WERI-Rb-1 (cell line): ENCODE measurements at places on chromosomes 3 and 15.
A peak's percentile ranks its signal among the peaks of the same experiment; 100 is the strongest.

- DNase-seq, result no peak
Measured at GRCh38 chr3:8767667-8768363, 1.6 kb downstream of the OXTR start.

DNA sequence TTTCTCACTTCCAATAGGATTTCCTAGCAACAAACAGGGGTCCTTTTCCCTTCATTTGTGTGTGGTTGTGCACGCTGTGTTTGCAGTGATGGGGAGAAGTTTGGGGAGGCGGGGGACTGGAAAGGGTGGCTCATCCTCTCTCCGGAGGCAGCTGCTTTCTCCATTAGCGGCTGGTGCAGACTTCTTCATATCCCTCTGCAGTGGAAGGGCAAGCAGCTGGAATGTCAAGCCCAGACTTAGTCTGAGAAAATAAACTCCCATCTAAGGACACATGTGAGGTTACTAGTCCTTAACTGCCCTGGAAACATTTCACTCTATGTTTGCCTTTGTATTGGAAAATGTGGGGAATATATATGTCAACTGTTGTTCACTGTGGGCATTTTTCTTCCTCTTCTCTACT, 467.0 kb upstream of the RASGRP1 start:
- no peak for DNase-seq

GRCh38 chr3:194339356-194339755, 11.8 kb downstream of the CPN2 start:
- no peak for DNase-seq

DNA sequence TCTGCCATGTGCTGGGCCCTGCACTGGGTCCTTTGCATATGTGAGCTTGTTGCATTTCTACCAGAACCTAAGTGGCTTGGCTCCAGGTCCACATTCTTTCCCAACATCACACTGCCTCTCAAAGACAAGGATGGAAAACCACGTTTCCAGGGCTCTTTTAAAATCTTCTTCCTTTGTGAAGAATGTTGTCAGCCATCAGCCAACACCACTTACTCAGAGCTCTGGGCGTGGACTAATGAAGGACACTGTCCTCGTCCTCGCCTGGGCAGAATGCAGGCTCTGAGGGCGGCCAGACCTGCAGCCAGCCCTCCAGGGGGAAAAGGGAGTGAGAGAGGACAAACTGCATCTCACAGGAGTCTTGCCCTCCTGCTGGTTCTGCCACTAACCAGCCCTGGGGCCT, 49.7 kb downstream of the MAGEF1 start:
- DNase-seq, result no peak

GRCh38 chr3:127101411-127102187, 91.3 kb upstream of the PRR23E start:
- DNase-seq, result no peak

DNA sequence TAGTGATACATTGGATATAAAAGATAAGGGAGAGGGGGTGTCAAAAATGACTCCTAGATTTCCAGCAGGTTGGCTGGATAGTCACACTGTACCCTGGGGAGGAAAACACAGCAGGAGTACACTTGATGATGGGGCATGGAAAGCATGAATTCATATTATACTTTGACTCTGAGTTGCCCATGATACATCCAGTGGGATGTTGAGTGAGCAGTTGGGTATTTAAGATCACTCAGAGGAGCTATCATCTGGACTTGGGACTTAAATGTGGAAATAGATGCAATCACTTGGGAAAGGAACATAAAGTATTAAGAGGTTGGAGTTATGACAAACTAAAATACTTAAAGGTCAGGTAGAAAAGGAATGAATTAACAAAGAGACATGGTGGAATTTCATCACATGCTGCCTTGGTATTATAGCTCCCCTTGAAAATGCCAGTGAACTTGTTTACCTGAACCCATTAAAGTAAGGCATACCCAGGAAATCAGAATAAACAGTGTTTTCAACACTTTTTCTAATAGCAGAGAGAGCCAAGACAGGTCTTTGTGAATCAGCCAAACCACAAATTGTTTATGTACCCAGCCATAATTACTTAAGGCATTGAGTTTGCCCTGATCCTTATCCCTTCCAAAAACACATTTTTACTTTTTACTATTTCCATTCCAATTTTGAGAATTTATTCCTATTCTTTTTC, 49.9 kb upstream of the ABI3BP start:
- DNase-seq, result no peak

DNA sequence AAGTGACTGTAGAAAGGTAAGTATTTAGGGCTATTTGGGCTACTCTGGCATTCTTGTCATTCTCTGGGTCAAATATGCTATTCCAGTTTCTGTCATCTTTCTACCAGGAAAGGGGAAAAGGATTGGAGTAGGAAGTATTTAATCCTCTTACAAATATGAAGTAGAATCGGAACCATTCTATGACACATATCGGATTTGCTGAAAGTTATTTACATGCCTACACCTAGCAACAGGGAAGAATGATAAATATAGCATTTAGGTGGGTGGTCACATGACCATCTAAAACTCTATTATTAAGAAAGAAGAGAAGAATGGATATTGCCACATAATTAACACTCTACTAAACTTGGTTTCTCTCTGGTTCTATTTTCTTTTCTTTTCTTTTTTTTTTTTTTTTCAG, 1353.1 kb downstream of the ZPLD1 start:
- no peak for DNase-seq

DNA sequence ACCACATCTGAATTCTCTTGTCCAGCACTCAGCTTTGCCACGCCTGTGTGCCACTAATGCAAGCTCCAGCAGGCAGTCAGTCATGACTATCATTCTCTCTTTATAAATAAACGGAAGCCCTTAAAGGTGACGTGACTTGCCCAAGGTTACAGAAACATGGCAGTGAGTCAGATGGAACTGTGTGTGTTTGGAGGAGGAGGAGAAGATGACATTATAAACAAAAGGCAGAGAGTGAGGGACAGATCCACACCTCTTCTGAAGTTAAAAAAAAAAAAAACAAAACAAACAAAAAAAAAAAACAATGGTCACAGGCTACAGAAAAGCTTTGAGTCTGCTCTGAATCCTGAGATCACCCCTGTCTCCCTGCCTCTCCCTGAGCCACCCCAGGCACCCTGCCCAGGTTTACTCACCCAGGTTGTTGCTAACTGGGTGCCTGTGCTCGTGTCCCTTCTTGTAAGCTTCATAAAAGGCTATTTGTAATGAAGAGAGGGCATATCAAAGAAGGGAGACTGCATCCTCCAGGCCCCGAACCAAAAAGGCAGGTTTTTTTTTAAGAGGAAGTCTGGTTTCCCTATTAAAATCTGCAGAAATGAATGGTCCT, 119.7 kb upstream of the PHLDB2 start:
- no peak for DNase-seq

GRCh38 chr3:39148435-39149058, 4.8 kb downstream of the CSRNP1 start:
- peak; percentile 90 for DNase-seq

- no peak for DNase-seq
Measured at GRCh38 chr3:174531262-174531982, 327.7 kb upstream of the NAALADL2 start.

DNA sequence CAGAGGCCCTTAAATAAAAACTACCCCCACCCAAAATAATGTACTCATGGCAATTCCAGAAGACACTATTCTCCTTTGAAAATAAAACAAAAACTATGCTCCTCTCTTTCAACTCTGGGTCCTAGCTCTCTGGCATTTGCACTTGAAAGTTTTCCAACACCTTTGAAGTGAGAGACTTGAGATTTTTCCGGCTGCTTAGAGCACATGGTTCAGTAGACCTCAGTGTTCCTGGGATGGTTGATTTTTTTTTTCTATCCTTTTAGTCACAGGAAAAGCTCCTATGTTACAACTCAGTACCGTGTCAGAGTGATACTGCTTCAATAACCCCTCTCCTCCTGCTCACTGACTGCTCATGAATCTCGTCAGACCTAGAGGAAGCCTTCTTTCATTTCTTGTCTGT, 118.3 kb upstream of the TUSC7 start:
- DNase-seq, result no peak

DNA sequence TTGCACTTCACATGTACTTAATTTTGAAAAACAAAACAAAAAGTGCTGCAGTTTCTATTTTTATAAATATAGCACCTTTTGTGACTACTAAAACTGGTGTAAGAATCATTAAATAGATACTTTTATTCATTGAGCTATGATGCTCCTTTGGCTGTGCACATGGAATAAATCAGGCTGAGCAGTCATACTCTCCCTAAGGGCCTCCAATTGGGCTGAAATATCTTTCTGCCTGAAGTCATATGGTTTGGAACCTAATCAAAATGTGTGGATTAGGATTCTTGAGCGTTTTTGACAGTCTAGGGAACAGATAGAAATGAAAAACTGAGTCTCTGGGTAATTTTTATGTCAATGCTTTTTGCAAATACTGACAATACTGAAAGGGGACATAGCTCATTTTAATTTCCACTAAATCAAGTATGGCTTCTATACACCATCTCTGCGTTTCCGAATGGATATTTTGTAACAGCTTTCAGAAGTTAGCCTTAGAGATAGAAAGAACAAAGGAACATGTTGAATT, 392.2 kb upstream of the ROBO1 start:
- DNase-seq, result no peak

- DNase-seq, result no peak
Measured at GRCh38 chr3:126527006-126527405, 3.1 kb downstream of the CHST13 start.

DNA sequence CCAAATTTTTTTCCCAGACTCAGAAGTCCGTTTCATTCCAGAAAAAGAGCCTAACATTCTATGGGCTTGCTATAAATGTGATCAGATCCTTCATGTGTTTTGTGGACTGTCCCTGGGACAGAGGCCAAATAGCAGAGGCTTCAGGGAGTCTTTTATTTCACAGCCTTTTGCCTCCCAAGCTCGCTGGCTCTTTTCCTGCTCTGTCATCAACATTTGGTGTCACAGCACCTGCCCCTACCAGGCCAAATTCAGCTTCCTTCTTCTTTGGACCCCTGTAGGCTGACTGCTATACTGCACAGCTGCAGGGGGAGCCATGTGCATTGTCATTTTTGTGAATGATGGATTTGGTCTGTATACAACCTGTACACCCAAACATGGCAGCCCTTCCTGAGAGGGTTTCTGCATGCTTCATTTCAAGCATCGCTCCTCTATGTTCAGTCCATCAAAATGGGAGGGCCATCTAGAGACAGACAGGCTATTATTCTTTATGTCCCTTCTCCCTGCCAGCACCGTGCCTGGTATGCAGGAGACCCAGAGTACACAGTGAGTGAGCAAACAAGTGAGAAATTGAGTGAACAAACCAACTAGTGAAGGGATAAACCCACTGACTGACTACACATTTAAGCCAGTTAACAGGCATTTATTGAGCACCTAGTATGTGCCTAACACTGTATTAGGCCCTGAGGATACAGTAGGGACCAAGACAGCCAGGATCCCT, 17.9 kb upstream of the RPP14 start:
- DNase-seq, result no peak

DNA sequence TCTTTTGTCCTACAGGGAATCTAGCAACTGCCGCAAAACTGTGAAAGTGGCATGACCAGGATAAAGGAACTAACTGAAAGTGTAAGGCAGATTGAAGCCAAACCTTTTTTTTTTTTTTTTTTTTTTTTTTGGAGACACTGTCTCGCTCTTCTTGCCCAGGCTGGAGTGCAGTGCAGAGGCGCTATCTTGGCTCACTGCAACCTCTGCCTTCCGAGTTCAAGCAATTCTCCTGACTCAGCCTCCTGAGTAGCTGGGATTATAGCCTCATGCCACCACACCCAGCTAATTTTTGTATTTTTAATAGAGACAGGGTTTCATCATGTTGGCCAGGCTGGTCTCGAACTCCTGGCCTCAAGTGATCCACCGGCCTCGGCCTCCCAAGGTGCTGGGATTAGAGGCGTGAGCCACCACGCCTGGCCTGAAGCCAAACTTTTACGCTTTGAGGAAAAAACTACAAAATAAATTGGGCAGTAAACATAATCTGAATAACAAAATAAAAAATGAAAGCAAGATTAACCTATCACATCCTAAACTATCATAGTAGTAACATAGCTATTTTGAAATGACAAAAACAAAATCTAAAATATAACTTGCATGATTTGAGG, 9.7 kb downstream of the SLTM start:
- no peak for DNase-seq

GRCh38 chr15:99511866-99512661, 53.7 kb upstream of the MEF2A start:
- DNase-seq, result no peak

DNA sequence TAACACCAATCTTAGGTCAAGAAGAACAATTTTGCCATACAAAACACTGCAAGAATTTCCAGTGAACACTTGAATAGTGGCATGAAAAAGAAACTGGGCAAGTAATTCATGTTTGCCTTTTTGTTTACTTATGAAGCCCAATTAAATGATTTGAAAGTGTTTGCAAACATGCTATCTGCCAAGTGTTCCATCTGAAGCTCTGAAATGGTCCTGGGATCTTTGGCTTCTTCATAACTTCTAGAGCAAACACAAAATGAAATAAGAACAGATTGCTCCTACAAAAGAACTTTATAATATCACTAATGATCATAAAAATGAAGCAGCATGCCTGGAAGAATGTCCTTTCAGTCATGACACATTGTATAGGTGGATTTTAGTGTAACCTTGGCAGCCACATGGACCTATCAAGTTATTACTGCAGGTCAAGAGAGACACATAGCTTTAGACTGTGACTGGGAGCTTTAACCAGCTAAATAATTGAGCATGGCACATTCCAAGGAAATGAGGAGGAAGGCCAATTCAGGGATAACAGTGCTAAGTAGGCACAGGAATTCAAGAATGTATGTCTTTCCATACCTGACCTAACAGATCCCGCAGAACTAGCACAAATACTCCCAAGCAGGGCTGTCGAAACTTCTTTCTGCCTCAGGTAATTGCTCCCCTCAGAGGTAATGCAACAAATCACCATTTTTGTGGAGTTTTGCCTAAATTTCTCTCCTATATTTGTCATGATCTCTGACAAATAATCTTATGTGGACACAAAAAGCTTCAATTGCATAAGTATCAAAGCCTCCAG, 144.6 kb downstream of the DUT start:
- no peak for DNase-seq

GRCh38 chr15:43552256-43552655, 34.8 kb downstream of the MAP1A start:
- no peak for DNase-seq

- no peak for DNase-seq
Measured at GRCh38 chr3:5095886-5096285, 26.2 kb upstream of the ARL8B start.

- no peak for DNase-seq
Measured at GRCh38 chr3:53215816-53216215, 40.0 kb downstream of the TKT start.

GRCh38 chr3:177569875-177570657, 372.8 kb upstream of the TBL1XR1 start:
- DNase-seq, result no peak

DNA sequence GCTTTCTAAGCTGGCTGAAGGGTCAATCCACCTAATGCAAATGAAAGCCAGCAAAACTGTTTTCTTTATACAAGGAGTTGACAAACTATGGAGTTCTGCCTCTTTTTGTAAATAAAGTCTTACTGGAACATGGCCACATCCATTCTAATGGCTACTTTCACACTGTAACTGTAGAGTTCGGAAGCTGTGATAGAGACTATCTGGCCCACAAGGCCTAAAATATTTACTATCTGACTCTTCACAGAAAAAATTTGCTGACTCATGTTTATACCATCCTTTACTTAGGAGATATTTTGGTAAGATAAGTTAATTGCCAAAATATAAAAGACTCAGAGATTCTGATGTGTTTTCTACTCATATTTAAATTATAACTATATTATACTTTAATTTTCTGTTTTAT, 93.7 kb upstream of the GK5 start:
- no peak for DNase-seq
